Activated naive CD8-positive, alpha-beta T cell treated with anti-CD3 and anti-CD28 coated beads, Interleukin-2, amount 10 ng/mL, durations not matched to agents 7 days and 5 days (primary cell): ENCODE measurements at places on chromosomes 11 and 22. TPM values are rescaled to one million over a fixed set of nuclear protein-coding genes. Genes with fewer than 3 reads are reported as not detected.

The OR2D2 gene
- total RNA-seq, result not detected

The RAB38 gene
- 1.8 TPM for total RNA-seq

The TRPC6 gene
- total RNA-seq, result not detected

The CCDC81 gene
- total RNA-seq, result 0.43 TPM

The ANO5 gene
- total RNA-seq, result 0.14 TPM

DNA sequence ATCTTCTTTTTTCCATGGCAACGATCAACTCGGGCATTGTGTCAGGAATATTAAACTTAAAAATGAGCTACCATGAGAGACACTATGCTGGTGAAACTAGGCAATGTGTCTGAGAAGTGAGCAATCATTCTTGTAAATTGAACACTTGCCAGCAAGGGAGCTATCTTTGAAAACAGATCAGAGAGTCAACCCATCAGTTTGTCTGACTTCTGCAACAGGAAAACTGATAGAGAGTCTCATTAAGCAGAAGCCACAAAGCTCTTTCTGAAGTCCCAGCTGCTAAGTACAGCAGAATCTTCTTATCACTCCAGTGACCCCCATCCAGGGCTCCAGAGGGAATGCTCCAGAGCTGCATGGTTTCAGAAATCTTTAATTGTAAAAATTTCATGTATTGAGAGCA lies 114.7 kb downstream of the MSANTD4 start:
- no peak for DNase-seq

GRCh38 chr22:17777005-17777716 lies 2.9 kb upstream of the BID start:
- DNase-seq, result peak; percentile 63

DNA sequence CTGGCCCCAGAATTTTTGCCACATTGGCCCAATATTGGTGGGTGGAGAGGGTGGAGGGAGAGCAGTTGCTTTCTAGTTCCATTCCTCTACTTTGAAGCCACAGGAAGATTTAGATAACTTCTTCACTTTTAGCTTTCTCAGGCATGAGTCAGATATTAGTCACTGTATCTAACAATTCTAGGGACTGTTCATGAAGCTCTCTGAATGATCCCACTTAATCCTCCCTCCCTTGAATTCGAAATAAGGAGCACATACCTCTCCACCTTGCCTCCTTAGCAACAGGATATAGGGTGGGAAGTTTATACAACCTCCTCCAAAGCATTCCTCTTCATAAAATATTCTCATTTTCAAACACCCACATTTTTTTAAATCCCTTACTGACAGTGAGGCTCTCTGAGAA lies 13.5 kb downstream of the FSHB start:
- no peak for DNase-seq

DNA sequence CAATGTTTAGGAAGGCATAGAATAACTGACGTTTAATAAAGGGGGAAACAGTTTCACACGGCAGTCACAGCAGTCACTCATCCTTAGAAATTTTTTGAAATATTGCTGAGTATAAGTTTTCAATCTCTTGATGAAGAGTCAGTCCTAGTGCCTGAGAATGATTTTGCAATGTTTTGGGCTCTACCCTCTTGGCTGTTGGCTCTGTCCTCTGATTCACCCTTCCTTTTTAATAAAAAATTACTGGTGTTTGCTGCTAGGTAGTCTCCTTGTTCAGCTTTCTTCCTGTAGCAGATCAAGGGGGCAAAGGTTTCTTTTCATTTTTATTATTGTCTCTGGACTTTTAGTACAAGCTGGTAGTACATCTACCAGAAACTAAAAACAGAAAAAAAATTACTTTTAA lies 194.3 kb upstream of the ANO3 start:
- DNase-seq, result no peak
